Muscle of leg (tissue), 16 donors: ENCODE measurements at places on chromosomes 11 and 22. TPM values are rescaled to one million over a fixed set of nuclear protein-coding genes. Genes with fewer than 3 reads are reported as not detected.
A peak's percentile ranks its signal among the peaks of the same experiment; 100 is the strongest.

LRRC74B gene
- 0.09 TPM for total RNA-seq

RIN1 gene
- total RNA-seq: 6.0 TPM

ANO1 gene
- total RNA-seq: 5.8 TPM

GRCh38 chr22:50184902-50185374, 775 bp upstream of the TRABD start:
- no peak for DNase-seq
- peak overlapping the region; percentile 46 for H3K4me3 ChIP-seq
- H3K27me3 ChIP-seq: no peaks in the 10 kb centered on the region
- no peak overlapping the region for H3K27ac ChIP-seq
- peaks cover 40% of the 10 kb centered on the region for H3K4me1 ChIP-seq

GRCh38 chr22:31561238-31561887, 65.0 kb downstream of the SFI1 start:
- no peak overlapping the region for H3K4me3 ChIP-seq
- no peaks in the 10 kb centered on the region for H3K27me3 ChIP-seq
- H3K36me3 ChIP-seq: no peaks in the 10 kb centered on the region
- H3K27ac ChIP-seq: no peak overlapping the region

GRCh38 chr11:2837096-2837601, 48.4 kb downstream of the CDKN1C start:
- no peaks in the 10 kb centered on the region for H3K36me3 ChIP-seq
- DNase-seq: peak; percentile 81
- H3K4me1 ChIP-seq: peaks cover 56% of the 10 kb centered on the region
- H3K4me3 ChIP-seq: no peak overlapping the region

DNA sequence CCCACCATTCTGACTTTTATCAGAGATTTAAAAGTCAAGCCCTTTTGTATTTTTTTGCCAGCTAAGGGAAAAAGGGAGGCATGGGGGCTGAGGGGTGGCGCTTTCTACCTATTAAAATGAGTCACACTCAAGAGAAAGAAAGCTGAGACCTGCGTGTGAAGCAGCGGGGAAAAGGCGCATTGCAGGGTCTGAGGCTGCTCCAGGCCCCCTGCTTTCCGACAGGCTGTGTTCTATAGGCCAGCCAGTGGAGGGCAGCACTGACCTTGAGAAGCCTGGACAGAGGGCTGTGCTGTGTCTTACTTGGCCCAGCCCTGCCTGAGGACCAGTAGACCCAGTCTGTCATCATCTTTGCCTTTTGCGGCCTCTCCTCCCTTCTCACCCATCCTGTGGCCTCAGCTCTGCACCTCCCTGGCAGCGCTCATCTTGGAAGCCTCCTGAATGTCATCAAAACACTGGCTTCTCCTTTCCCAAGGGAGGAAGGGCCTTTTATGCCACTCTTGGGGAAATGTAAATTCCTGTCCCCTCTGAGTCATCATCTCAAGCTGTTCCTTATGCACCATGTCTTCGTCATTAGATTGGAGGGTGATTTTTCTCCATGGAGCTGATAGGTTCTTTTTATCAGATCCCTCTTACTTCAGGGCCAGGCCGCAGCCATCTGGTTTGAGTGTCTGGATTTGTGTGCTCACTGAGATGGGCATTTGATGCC, 12.6 kb upstream of the MAPK8IP1 start:
- H3K27me3 ChIP-seq: no peaks in the 10 kb centered on the region
- no peak overlapping the region for H3K27ac ChIP-seq
- H3K36me3 ChIP-seq: peaks cover 89% of the 10 kb centered on the region
- peak; percentile 59 for DNase-seq

DNA sequence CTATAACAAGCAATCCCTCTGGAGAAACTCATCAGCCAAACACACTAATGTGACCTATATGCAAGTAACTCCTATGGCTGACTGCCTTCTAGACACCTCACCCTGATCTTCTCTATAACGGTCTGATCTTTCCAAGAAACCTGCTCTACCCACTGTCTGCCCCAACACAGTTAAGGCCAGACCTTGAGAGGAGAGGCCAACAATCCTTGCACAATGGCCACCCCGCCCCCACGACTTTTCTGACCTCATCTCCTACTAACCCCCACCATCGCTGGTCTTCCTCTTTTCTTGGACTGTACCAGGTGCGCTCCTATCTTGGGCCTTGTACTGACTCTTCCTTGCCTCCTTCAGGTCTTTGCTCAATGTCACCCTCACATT, 12.5 kb downstream of the HIRA start:
- DNase-seq: no peak
- no peaks in the 10 kb centered on the region for H3K27me3 ChIP-seq
- no peak overlapping the region for H3K27ac ChIP-seq
- no peak overlapping the region for H3K4me3 ChIP-seq
- no peaks in the 10 kb centered on the region for H3K36me3 ChIP-seq

DNA sequence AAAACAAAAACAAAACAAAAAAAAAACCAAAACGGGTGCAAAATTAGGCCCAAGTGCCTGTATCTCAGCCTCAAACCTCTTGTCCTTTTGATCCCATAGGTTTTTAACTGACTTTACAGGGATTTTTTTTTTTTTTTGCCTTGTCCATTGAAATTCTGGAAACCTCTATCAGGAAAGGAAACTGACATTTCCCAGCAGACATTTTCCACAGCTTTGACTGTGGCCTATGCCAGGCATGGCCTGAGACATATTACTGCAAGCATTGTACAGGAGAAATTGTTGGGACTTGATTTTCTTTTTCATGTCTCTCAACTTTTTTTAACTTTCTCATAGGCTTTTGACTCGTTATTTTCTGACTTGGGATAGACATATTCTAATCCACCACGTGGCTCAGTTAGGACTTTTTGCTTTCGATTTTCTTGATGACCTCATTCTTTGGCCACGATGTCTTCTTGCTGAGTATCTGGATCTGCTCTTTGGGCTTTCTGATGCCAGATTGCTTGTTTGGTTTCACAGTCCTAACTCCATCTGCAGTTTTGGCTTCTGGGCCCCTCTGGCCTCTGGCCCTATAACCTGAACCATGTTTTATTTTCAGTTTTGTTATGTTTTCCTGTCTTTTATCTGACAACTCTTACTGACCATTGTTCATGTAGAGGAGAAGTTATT, 336.1 kb upstream of the C11orf87 start:
- DNase-seq: peak; percentile 77
- H3K4me3 ChIP-seq: no peak overlapping the region
- no peak overlapping the region for H3K27ac ChIP-seq
- H3K4me1 ChIP-seq: no peaks in the 10 kb centered on the region
- no peaks in the 10 kb centered on the region for H3K36me3 ChIP-seq
